Muscle of arm (tissue), 14 donors: ENCODE measurements at places on chromosomes 7 and 10. TPM values are rescaled to one million over a fixed set of nuclear protein-coding genes. Genes with fewer than 3 reads are reported as not detected.

Gene CYP26C1
- polyA plus RNA-seq: not detected

Gene ITGA8
- 9.8 TPM for polyA plus RNA-seq

DNA sequence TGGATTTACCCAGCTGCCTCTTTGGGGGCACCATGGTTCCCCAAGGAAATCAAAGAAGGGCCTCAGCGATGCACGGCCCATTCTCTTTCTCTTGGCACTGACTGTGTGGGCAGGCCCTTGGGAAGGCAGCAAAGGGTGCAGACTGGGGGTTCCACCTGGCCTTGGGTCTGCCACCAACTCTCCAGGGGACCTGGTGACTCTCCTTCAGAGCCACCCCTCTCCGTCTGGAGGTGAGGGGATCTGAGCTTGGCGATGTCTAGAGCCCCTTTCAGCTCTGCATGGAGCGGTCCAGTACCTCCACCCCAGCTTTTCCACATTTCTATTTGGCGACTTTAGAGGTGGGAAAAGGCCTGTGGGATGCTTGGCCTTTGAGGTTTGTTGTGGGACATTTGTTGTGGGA, 69.1 kb downstream of the C10orf120 start:
- DNase-seq: no peak

Gene FZD1
- 12.0 TPM for polyA plus RNA-seq

Gene ASZ1
- polyA plus RNA-seq: not detected

DNA sequence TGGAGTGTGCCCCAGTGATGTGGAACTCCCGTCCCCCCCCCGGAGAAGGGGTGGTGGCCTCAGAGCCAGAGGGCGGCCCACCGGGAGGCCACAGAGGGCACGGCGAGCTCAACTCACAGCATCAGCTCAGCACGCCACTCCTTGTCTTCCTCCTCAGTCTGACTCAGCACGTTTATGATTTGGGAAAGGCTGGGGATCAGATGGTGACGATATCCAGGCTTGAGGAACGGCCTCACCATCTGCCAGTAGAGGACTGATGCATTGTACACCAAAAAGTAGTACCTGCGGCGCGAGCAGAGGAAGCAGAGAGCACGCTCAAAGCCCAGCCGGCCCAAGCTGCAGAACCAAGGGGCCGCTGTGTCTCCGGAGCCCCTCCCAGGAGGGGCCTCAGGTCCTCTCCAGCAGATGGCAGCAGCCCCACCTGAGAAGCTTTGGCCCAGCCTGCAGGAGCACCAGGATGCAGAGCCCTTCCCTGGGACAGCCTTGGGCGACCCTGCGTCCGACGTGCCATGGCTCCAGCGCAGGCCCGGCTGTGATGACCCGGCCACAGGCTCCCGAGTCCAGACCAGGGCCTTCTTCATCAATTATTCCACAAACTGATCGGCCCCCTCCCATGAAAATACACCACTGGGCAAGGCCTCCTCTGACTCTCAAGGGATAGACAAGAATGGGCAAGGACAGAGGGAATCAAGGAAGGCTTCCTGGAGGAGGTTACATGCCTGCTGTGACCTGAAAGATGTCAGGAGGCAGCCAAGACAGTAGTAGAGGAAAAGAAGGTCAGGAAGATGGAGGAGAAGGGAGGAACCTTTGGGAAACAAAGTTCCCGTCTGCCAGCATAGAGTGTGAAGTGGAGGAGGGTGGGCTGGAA, 3.7 kb downstream of the CFAP46 start:
- no peak for DNase-seq

Gene ERVW-1
- polyA plus RNA-seq: 0.67 TPM

- DNase-seq: peak; percentile 74
These were observed 72.0 kb downstream of the SLC37A3 start for GRCh38 chr7:140326116-140326928.

Gene ADCYAP1R1
- not detected for polyA plus RNA-seq

Gene PDE6C
- polyA plus RNA-seq: 0.79 TPM

- no peak for DNase-seq
These were observed 241.9 kb downstream of the FOXP2 start for GRCh38 chr7:114656466-114656865.

DNA sequence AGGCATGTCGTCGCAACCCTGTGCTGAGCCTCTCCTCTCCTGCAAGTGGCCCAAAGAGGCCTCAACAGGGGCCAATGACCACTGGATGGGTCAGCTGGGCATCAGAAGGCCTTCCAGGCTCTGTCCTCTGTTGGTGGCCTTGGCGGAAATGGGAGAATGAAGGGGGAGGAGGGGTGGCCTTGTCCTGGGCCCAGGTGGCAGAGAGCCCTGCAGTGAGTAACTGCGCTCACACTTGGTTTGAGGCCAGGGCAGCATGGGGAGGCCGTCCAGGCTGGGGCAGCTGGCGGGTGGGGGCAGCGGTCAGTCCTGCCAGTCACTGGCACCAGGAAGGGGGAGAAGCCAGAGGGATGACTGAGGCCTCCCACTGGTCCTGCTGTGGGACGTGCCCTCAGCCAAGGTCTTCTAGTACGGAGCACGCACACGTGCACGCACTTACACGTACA, 59.8 kb downstream of the LHPP start:
- no peak for DNase-seq

- no peak for DNase-seq
These were observed 6.2 kb downstream of the RARRES2 start for GRCh38 chr7:150335108-150335773.

DNA sequence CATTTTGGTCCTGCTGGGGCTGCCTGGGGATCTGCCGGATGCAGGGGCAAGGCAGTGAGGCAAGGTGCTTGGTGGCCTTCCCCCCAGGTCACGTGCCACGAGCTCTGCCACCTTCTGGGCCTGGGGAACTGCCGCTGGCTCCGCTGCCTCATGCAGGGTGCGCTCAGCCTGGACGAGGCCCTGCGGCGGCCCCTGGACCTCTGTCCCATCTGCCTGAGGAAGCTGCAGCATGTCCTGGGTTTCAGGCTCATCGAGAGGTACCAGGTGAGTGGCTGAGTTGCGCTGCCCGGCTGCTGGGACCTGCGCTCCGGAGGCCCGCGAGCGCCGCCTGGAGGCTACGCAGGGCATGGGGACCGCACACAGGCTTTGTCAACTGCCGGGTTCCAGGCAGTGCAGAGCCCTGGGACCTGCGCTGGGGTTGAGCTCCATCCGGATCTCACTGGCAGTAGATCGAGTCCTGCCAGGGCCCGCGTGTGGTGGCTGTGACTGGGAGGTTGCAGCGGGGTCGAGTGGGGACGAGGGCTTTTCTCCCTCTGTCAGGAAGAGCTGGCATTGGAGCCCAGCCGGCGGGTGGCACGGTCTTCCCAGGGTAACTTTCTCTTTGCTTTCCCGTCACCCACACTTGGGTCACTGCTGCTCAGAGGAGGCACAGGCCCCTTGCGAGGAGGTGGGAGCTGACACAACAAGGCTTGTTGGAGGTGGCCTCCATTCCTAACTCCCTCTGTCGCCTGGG, 21.7 kb downstream of the AMZ1 start:
- DNase-seq: peak; percentile 55

- DNase-seq: peak; percentile 57
These were observed 25.4 kb upstream of the GPAM start for GRCh38 chr10:112208997-112209396.

- DNase-seq: no peak
These were observed 8.5 kb downstream of the FAM53B start for GRCh38 chr10:124735491-124736286.

GRCh38 chr7:17041324-17041723, 159.5 kb upstream of the AGR3 start:
- peak; percentile 25 for DNase-seq

Gene FBXL15
- polyA plus RNA-seq: 4.6 TPM

GRCh38 chr10:88120599-88121333, 257.3 kb downstream of the PTEN start:
- no peak for DNase-seq

- DNase-seq: no peak
These were observed 14.4 kb upstream of the CUBN start for GRCh38 chr10:17144032-17144431.

GRCh38 chr7:7909376-7909775, 59.2 kb upstream of the GLCCI1 start:
- DNase-seq: no peak

Gene MMRN2
- polyA plus RNA-seq: 18.1 TPM

- DNase-seq: no peak
These were observed 1010.9 kb upstream of the PHF14 start for GRCh38 chr7:9962742-9963141.

DNA sequence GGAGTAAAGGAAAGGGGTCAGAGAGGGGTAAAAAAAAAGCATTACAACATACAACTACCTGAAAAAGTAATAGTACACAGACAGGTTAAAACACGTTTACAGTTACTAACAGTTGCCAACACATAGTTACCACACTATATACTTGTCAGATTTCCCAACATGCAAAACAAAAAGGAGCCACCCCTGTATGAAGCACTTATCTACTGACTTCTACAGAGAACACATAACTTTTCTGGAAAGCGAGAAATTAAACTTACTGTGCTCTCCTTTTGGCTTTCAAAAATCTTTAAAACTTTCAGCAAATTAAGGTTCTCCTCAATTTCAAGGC, 2.1 kb downstream of the ABI1 start:
- no peak for DNase-seq

GRCh38 chr10:50624866-50625501, 1.2 kb upstream of the SGMS1 start:
- DNase-seq: peak; percentile 79

Gene IGF2BP3
- polyA plus RNA-seq: 34.6 TPM
